ENCODE measurements at places on chromosomes 3 and 15.

DNA sequence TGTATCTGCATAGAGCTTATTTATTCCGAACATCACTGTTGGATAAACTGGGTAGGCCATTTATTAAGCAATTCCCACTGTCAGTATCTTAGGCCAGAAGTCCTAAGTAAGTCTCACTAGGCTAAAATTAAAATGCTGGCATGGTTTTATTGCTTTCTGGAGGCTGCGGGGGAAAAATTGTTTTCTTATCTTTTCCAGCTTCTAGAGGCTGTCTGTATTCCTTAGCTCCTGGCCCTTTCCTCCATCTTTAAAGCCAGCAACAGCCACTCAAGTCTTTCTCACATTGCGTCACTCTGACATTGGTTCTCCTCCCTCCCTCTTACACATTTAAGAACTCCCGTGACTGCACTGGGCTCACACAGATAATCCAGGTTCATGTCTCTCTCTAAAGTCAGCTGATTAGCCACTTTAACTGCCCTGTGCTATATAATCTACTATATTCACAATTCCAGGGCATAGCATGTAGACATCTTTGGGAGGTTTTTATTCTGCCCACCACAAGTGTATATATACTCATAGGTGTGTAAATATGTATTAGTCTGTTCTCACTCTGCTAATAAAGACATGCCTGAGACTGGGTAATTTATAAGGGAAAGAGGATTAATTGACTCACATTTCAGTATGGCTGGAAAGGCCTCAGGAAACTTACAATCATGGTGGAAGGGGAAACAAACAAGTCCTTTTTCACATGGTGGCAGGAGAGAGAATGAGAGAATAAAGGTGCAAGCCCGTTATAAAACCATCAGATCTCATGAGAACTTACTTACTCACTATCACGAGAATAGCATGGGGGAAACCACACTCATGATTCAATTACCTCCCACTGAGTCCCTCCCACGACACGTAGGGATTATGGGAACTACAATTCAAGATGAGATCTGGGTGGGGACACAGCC is 113.5 kb upstream of the SLC7A14 start:
- no peak for DNase-seq

DNA sequence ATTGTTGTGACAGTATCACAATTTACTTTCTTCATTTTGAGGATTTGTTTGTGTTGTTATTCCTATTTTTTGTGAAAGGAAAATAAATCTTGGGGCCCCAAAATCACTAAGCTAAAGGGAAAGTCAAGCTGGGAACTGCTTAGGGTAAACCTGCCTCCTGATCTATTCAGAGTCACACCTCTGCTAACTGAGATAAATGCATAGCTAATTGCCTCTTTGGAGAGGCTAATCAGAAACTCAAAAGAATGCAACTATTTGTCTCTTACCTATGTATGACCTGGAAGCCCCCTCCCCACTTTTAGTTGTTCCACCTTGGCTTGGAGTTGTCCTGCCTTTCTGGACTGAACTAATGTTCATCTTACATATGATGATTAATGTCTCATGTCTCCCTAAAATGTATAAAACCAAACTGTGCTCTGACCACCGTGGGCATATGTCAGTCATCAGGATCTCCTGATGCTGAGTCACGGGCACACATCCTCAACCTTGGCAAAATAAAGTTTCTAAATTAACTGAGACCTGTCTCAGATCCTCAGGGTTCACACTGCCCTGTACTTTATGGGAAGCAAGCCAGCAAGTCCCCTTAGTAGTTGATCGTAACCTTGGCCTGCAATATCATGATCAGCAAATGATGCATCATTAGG is 523.2 kb upstream of the GOLIM4 start:
- no peak for DNase-seq

DNA sequence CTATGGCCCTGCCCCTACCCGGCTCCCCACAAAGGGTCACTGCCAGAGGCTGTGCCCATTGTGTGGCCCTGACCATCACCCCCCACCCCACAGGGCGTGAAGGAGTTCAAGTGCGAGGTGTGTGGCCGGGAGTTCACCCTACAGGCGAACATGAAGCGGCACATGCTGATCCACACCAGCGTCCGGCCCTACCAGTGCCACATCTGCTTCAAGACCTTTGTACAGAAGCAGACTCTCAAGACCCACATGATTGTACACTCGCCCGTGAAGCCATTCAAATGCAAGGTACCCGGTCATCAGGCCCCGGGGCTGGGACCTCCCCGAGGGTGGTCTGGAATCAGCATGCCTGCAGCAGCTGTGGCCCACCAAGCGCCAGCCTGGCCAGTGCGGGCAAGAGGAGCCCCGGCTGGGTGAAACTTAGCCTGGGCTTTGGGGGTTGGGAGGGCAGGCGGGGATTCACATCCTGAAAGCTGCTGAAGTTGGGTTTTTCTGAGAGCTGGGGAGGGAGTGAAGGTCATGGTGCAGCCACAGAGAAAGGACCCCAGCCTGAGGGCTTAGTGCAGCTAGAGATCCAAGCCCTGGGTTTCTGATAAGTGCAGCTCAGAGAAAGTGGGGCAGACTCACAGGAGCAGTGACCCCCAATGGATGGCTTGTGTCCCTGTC is 29.2 kb downstream of the IDH2 start:
- no peak for DNase-seq

DNA sequence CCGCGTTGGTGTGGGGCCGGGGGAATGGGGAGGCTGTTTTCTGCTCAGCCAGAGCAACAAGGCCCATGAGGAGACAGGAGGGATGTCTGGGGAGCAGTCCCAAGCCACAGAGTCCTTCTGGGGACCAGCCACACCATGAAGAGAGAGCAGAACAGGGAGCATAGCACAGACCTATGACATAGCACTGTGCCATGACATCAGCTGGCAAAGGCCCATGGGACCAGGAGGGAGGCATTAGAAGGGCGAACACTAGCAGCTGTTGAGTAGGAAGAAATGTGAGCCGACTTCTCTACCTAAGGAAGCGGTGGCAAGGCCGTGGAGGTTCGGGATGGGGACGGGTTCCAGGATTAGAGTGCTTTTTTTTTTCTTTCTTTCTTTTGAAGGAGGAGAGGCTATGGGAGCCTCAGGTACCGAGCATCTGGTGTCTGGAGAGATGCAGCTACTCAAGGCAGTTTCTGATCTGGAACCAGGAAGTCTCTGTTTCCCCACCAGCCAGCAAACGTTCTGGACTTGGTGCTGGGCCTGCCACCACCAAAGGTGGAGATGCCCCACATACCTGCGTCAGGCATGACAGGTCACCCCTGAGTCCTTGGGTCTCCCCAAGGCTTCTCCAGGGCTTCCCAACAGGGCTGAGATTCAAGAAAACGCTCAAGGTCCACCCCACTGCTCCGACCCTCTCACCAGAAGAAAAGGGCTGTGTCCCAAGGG is 77.3 kb upstream of the CGNL1 start:
- DNase-seq = no peak

- DNase-seq = no peak
Measured at GRCh38 chr3:13846716-13847570, 32.9 kb downstream of the WNT7A start.

DNA sequence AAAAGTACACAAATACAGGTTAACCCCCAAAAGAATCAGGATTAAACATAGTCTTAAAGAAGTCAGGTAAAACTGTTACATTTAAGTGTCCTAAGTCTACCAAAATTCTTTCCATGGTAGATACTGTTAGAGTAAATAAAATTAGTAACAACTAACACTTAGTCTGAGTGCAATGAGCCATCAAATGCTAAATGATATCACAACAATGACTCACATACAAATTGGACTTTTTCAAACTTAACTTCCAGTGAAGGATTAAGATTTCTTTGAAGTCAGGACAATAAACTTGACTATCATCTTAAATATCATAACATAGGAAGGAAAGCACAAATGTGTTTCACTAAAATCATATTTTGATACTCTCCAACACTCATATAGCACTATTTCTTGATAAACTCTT is 43.9 kb downstream of the ZNF148 start:
- DNase-seq = no peak

DNA sequence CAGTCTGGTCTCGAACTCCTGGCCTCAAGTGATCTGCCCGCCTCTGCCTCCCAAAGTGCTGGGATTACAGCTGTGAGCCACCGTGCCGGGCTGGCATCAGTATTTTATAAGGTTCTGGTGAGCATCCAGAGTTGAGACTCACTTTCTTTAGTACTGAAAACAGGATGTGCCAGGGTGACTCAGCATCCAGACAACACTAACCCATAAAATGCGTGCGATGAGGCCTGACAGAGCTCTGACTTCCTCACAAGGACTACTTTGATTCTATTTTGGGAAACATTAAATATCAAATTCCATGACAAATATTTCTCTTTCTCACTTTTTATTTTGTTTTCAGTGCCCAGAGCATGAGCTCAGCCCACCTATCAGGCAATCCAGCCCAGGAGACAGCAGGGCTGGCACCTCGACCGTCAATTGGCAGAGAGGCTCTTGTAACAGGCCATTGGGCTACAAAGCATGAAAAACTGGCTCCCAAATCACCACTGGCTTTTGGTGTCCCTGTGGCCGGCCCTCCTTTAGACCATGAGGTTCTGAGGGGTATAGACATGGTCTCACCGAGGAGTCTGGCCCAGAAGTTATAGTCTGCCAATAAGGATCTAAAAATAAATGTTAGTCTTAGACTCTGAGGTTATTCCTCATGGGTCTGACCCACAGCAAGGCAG is 75.0 kb downstream of the FEM1B start:
- DNase-seq = peak; percentile 28

GRCh38 chr3:176848431-176849214 is 348.7 kb downstream of the TBL1XR1 start:
- DNase-seq = no peak

GRCh38 chr15:78629716-78630065 is 8.9 kb upstream of the CHRNA3 start:
- no peak for DNase-seq

DNA sequence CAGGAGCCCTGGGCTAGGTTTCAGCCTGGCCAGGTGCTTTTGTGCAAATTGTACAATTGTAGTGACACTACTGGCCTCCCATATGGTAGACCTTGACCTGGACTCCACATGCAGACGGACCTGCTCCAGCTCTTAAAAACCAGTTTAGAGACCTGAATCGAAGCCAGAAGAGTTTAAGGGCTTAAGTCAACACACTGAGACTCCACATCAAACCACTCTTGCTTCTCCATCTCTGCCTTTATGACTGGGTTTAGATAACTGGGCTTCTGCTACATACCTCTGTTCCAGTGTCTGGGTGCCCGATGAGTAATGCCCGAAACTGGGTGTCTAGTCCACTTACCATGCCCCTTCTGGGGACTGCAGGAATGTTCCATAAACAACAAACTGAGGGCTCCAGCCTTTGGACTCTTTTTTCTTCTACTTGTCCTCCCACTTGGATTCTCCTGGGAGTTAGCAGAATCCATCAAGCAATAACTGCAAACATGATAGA is 32.8 kb downstream of the TMEM212 start:
- DNase-seq = no peak

DNA sequence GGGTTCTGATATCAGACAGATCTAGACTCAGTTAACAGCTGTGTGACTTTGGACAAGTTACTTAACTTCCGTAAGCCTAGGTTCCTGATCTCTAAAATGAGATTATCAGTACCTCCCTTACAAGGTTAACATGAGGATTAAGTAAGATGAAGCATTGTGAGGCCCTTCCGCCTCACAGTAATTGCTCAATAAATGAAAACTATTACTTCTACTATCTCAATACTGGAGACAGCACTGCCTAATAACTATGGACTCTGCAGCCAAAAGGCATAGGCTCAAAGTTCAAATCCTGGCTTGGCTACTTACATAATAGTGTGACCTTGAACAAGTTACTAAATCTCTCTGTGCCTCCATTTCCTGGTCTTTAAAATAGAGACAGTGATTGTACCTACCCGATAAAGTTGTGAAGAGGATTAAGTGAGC is 82.0 kb upstream of the ATP11B start:
- no peak for DNase-seq

DNA sequence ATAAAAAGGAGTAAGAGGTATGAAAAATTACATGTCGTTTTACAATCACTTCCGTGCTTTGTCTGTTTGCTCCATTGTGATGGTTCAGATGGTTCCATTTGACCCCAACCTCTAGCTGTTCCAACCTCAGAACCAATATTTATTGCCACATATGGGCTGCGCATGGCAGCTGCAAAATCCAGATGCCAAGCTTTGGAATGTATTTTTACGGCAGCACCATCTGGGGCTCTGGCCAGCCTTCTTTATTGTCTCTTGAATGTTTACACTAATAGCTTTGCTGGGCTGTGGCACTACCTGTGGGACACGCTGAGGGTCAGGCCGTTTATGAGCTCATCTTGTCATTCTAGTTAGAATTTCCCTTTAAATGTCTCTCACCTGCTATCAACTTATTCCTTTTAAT is 219.8 kb downstream of the ROBO2 start:
- DNase-seq = no peak

- DNase-seq = no peak
Measured at GRCh38 chr3:50410608-50411139, 51.4 kb upstream of the TMEM115 start.

DNA sequence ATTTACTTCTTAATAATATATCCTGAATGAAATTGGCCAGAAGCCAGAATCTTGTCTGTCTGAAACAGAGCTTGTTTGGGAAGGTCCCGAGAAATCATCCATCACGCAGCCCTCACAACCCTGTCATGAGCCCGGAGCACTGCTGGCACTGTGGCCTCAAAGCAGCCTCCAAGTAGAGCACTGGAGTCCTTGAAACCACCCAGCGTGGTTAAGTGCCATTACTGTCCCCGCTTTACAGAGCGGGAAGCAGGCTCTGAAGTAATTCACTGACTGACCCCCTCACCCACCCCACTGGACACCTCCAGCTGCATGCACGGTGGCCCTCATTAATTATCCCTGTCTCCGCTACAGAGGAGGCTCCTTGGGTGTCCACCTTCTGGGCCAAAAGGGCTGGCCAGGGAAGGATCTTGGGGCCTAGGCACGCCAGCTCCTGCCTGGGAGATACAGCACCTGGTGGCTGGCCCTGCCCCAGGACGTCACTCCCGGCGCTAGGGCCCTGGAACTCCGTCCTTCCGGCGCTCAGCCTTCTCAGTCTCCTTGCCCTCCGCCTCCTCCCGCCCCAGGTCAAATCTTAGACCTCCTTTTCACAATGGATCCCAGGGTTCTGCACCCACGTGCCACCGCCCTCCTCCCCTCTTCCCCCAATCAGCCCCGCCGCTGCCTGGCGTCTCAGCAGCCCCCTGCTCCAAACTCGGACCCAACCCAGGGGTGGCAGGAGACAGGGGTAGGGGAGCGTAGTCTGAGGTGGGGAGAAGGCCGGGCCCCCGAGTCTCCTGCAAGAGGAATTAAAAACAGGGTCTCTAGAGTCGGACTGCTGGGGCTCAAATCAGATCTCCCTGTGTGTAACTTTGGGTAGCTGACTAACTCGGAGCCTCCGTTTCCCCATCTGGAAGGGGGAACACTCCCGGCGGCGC is 1.1 kb downstream of the TKT start:
- DNase-seq = peak; percentile 43

- DNase-seq = no peak
Measured at GRCh38 chr3:12896063-12896985, 55.0 kb upstream of the RPL32 start.
